Kidney (tissue), 22 donors: ENCODE measurements at places on chromosomes 2 and 18.
A peak's percentile ranks its signal among the peaks of the same experiment; 100 is the strongest.

GRCh38 chr2:202858601-202859000 is 13.0 kb downstream of the ICA1L start:
- no peak for DNase-seq
- H3K27ac ChIP-seq, result no peak overlapping the region
- H3K27me3 ChIP-seq, result no peaks in the 10 kb centered on the region
- H3K36me3 ChIP-seq, result no peaks in the 10 kb centered on the region
- H3K4me1 ChIP-seq, result no peaks in the 10 kb centered on the region

DNA sequence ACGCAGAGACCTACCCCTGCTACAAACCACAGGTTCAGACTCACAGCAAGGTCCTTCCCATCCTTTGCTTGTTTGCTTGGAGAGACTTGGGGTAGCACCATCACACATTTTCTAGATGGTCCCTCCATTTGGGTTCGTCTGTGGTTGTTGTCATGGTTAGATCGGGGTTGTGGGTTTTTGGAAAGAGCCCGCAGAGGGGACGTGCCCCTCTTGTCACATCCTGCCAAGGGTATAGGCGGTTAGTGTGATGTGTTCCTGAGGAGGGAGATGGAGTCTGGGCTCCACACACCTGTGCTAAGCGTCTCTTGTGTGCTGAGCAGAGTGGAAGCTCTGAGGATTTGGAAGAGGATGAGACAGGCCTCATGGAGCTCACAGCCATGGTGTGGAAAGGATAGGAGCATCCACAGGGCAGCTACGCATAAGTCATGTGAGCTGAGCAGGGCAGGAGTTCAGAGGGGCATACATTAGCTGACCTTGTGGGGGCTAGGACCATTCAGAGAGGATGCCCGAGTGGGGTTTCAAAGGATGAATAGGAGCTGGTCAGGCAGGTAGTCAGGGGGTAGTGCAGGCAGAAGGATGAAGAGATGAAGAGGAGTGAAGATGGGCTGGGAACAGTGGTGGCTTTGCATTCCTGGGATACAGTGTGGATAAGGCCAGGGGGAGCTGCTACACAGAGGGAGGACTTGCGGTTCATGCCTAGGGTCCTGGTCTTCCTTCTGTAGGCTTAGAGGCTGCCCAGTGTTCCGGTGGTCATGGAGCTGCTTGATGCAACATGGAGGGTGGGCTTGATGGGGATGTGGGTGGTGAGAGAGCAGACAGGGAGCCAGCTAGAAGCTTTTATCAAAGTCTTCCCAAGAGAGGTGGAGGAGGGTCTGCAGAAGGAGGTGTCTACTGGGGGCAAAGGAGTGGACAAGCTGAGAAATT is 62.9 kb downstream of the ACKR3 start:
- no peak overlapping the region for H3K27ac ChIP-seq
- no peak overlapping the region for H3K4me3 ChIP-seq
- no peaks in the 10 kb centered on the region for H3K27me3 ChIP-seq
- peak; percentile 14 for DNase-seq
- no peaks in the 10 kb centered on the region for H3K36me3 ChIP-seq

DNA sequence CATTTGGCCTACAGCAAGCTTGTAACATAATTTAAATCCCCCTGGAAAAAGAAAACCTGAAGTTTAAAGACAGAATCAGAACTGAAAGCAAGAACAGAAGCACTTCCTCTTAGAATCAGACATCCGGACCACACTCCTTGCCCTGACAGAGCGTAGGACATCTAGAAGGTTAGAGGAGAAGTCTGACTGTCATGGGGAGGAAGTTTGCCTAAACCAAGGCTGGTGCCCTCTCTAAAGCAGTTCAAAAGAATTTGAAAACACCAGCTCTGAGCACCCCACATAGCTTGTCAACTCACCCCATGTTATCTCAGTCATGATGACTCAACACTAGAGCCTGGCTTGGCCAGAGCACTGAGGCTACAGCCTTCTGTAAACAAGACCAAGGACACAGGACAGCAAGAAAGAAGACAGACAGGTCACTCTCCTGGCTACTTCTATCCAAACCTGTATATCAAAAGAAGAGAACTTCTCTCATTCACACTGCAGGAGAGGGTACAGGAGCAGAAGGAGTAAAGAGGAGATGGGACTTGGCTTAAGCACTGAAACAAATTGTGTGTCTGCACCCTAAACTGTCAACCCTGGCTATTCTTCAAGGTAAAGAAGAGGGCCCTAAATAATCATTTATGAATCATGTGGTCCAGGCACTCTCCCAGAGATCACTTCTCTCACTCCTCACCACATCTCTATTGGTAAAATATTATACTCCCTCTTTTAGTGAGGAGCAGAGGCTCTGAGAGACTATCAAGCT is 198.6 kb downstream of the MEMO1 start:
- DNase-seq, result no peak
- H3K4me1 ChIP-seq, result no peaks in the 10 kb centered on the region
- H3K27ac ChIP-seq, result no peak overlapping the region
- H3K27me3 ChIP-seq, result no peaks in the 10 kb centered on the region

DNA sequence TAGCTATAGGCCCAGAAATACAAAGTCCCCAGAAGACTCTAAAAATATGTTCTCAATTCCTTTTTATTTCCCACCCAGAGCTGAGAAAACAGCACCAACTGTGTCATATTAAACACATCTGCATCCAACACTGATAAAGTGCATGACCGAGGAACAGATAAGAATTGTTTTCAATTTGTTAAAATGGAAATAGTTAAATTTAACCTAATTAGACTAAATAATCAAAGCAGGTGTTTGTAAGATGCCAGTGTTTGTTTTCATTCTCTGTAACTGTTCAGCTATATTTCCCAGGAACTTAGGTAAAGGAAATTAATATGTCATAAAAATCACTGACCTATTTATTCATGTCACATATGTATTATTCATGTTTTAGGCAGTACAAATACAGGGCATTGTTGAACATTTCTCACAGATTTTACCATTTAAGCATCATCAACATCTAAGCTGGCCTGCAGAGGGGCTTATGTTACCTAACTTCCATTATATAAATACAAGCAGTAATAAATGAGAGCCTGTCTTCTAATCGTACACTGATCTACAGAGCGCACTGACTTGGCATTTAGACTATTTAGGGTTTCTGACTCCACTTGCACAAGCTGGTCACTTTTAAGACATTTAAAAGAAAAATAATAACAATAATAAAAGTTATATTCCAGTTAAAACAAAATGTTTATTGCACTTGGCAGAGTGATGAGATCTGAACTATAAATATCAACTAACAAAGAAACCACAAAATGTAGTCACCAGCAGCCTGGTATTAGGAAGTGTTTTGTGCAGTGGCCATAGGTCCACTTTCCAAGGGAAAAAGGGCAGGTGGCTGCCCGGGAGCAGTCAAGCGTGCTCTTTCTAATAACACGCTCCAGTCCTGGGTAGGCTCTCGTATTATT is 86.6 kb upstream of the ZFP36L2 start:
- no peaks in the 10 kb centered on the region for H3K27me3 ChIP-seq
- peaks cover 11% of the 10 kb centered on the region for H3K4me1 ChIP-seq
- H3K4me3 ChIP-seq, result no peak overlapping the region
- H3K27ac ChIP-seq, result peak overlapping the region; percentile 79
- no peaks in the 10 kb centered on the region for H3K36me3 ChIP-seq

GRCh38 chr2:130837811-130838565 is 1.3 kb downstream of the ARHGEF4 start:
- no peak overlapping the region for H3K27ac ChIP-seq
- H3K36me3 ChIP-seq, result no peaks in the 10 kb centered on the region
- H3K4me3 ChIP-seq, result no peak overlapping the region
- DNase-seq, result no peak
- H3K4me1 ChIP-seq, result no peaks in the 10 kb centered on the region
